Fibroblast of the aortic adventitia (primary cell): ENCODE measurements at places on chromosomes 6 and 20. TPM values are rescaled to one million over a fixed set of nuclear protein-coding genes. Genes with fewer than 3 reads are reported as not detected.

The ANKRD6 gene
- total RNA-seq: 14.6 and 18.1 TPM in 2 replicates

- DNase-seq: peak; percentile 20
These were observed 173.4 kb downstream of the PLCB1 start for GRCh38 chr20:8305449-8305978.

DNA sequence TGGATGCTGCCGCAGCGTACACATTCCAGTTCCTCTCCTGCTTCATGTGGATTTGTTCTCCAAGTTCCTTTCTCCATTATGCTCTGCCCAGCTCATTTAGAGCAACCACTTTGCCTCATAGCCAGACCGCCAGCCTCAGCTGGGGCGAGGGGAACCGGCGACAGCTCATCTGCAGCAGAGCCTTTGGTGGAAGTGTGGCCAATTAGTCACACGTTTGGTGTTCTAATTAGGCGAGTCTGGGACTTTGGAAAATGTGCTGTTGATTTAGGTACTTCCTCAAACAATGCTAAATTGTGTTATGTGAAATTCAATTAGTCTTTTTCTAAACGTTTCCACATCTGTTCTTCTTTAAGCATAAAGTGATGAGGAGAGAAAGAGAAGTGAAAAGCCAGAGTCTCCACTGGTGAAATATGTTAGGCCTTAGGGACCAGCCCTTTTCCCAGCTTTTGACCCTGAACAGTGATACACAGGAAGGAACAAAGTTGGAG lies 217.9 kb downstream of the TBX18 start:
- DNase-seq: peak; percentile 49

DNA sequence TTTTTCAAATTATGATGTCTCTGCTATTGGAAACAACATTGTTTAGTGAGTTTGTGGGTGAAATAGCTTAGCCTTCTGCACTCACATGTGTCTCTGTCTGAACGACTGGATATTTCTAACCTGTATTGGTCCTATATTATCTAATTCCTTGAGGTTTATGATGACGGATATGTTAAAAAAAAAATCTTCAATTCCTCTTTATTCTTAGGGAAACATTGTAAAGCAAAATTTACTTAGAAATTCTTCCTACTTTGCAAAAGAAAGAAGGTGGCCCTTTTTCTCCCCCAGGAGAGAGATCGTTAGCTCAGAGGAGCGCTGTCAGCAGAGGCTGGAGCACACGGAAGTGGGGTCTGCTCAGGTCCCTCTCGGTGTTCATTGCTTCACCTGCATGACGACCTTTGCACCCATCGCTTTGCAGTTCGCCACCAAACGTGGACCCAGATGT lies 149.8 kb downstream of the ZDHHC14 start:
- no peak for DNase-seq

GRCh38 chr6:163554663-163555062 lies 140.1 kb downstream of the QKI start:
- peak; percentile 53 for DNase-seq

GRCh38 chr20:56091628-56092234 lies 86.4 kb upstream of the CBLN4 start:
- no peak for DNase-seq
